ENCODE measurements at places on chromosomes 5 and 9. TPM values are rescaled to one million over a fixed set of nuclear protein-coding genes. Genes with fewer than 3 reads are reported as not detected.

- no peaks in the 10 kb centered on the region for H3K27me3 ChIP-seq
- no peak overlapping the region for H3K4me3 ChIP-seq
- H3K36me3 ChIP-seq, result no peaks in the 10 kb centered on the region
- H3K4me1 ChIP-seq, result no peaks in the 10 kb centered on the region
Observed at GRCh38 chr9:16337322-16338029, 533.0 kb downstream of the BNC2 start.

- no peaks in the 10 kb centered on the region for H3K4me1 ChIP-seq
- peaks cover 26% of the 10 kb centered on the region for H3K36me3 ChIP-seq
- DNase-seq, result no peak
- H3K4me3 ChIP-seq, result no peak overlapping the region
Observed at GRCh38 chr5:647727-648126, 35.6 kb downstream of the CEP72 start.

GRCh38 chr5:136605638-136606037 is 240.3 kb upstream of the TRPC7 start:
- H3K27me3 ChIP-seq, result peaks cover 2% of the 10 kb centered on the region
- H3K36me3 ChIP-seq, result no peaks in the 10 kb centered on the region
- H3K4me3 ChIP-seq, result no peak overlapping the region
- no peaks in the 10 kb centered on the region for H3K4me1 ChIP-seq
- DNase-seq, result no peak
- H3K27ac ChIP-seq, result no peak overlapping the region

- H3K27me3 ChIP-seq, result peaks cover 28% of the 10 kb centered on the region
- no peak overlapping the region for H3K27ac ChIP-seq
- no peak overlapping the region for H3K4me3 ChIP-seq
- DNase-seq, result no peak
- peaks cover 7% of the 10 kb centered on the region for H3K4me1 ChIP-seq
Observed at GRCh38 chr9:72947984-72948465, 4.8 kb downstream of the ALDH1A1 start.

DNA sequence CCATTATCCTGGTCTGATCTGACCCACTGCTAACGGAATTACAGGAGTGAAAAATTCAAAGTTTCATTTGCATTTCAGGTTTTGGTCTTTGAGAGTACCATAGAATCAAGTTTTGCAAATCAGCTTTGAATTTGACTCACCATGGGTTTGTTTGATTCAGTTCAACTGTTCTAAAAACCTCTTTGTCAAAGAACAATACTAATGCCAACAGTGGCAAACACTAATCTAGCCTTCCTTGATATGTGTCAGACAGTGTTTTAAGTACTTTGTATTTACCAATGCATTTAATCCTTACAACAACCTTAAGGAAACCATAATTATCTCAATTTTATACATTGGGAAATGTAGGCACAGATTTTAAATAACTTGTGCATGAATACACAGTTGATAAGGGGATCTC is 10.1 kb upstream of the FSD1L start:
- H3K27me3 ChIP-seq, result no peaks in the 10 kb centered on the region
- H3K27ac ChIP-seq, result no peak overlapping the region
- no peaks in the 10 kb centered on the region for H3K36me3 ChIP-seq
- H3K4me3 ChIP-seq, result no peak overlapping the region
- H3K4me1 ChIP-seq, result no peaks in the 10 kb centered on the region
- no peak for DNase-seq

- peaks cover 57% of the 10 kb centered on the region for H3K4me1 ChIP-seq
- peak; percentile 35 for DNase-seq
- H3K27me3 ChIP-seq, result no peaks in the 10 kb centered on the region
- H3K27ac ChIP-seq, result peak overlapping the region; percentile 99
Observed at GRCh38 chr5:32584646-32585045, 711 bp upstream of the SUB1 start.

DNA sequence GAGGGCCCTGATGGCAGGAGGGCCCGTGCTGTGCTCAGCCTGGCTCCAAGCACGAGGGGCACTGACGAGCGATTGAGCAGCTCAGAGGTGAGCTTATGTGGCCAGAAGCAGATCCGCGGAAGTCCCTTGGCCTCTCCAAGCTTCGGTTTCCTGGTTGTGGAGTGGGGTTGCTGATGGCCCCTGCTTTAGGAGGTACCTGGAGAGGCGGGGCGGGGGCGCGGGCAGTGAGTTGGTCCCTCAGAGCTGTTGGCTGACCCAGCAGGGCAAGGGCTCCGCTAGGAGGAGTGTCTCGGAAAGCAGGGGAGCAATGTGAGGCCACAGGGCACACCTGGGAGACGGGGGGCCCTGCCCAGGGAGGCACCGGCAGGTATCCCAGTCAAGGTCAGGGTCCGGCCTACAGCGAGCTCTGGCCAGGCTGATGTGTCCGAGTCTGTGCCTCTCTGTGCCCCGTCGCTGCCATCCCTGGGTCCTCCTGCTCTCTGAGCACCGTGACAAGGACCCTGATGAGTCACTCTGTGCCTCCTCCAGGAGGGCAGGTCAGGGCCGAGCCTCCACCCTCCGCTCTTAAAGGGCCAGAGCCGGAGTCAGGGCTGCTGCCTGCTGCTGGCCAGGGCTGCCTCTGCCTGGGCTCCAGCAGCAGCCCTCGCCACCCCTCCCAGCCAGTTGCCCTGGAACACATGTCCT is 14.8 kb downstream of the NCS1 start:
- no peaks in the 10 kb centered on the region for H3K4me1 ChIP-seq
- no peaks in the 10 kb centered on the region for H3K27me3 ChIP-seq
- no peaks in the 10 kb centered on the region for H3K36me3 ChIP-seq

FST gene
- total RNA-seq, result 0.43 TPM

DNA sequence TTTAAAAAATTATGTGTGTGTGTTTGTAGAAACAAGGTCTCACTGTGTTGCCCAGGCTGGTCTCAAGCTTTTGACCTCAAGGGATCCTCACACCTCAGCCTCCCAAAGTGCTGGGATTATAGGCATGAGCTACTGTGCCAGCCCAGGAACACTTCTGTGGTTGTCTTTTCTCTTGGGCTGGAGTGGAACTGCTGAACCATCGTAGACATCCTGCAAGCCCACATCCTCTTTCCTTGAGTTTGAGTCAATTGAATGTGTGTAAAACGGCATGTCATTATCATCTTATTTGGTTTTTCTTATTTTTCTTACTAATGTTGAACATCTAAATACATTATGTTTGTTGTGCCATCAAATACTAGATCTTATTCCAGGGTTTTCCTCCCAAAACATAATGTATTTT is 40.0 kb downstream of the EHMT1 start:
- no peak overlapping the region for H3K4me3 ChIP-seq
- no peak overlapping the region for H3K27ac ChIP-seq
- peaks cover 4% of the 10 kb centered on the region for H3K36me3 ChIP-seq
- H3K27me3 ChIP-seq, result no peaks in the 10 kb centered on the region

DNA sequence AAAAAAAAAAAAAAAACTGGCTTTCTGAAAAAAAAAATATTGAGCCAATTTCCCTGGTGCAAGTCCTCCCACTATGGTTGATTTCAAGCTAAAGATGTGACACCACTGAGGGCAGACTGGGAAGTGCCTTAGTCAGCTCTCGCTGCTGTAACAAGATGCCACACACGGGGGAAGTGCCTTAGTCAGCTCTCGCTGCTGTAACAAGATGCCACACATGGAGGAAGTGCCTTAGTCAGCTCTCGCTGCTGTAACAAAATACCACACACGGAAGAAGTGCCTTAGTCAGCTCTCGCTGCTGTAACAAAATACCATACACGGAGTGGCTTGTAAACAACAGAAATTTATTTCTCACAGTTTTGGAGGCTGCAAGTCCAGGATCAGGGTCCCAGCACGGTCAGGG is 23.4 kb downstream of the BTNL9 start:
- DNase-seq, result no peak
- peaks cover 55% of the 10 kb centered on the region for H3K27me3 ChIP-seq
- H3K4me1 ChIP-seq, result no peaks in the 10 kb centered on the region
- no peaks in the 10 kb centered on the region for H3K36me3 ChIP-seq
- H3K27ac ChIP-seq, result no peak overlapping the region

DNA sequence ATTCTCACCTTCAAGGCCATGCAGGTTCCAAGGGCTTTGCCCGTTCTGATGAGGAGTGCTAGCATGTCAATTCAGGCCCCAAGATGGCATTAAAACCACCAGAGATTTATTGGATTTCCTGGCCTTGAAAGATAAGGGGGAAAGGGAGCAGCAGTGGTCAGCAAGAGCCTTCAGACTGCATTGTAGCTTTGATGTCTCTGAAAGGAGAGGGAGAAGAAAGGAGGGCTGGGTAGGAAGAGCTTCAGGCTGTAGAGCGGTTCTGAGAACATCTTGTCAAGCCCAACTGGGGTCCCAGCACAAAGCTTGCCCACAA is 41.8 kb upstream of the FGF1 start:
- DNase-seq, result no peak
- peaks cover 10% of the 10 kb centered on the region for H3K4me1 ChIP-seq
- H3K36me3 ChIP-seq, result no peaks in the 10 kb centered on the region
- H3K4me3 ChIP-seq, result no peak overlapping the region

- H3K27ac ChIP-seq, result no peak overlapping the region
- no peak overlapping the region for H3K4me3 ChIP-seq
- H3K27me3 ChIP-seq, result no peaks in the 10 kb centered on the region
- no peaks in the 10 kb centered on the region for H3K4me1 ChIP-seq
- no peaks in the 10 kb centered on the region for H3K36me3 ChIP-seq
Observed at GRCh38 chr9:28166179-28166578, 592.9 kb upstream of the C9orf72 start.

GRCh38 chr5:5586721-5587120 is 164.2 kb downstream of the ICE1 start:
- H3K36me3 ChIP-seq, result no peaks in the 10 kb centered on the region
- H3K27ac ChIP-seq, result no peak overlapping the region
- H3K4me1 ChIP-seq, result no peaks in the 10 kb centered on the region
- no peak for DNase-seq
- no peak overlapping the region for H3K4me3 ChIP-seq

UBLCP1 gene
- 26.0 TPM for total RNA-seq

GRCh38 chr9:1722404-1722803 is 292.7 kb upstream of the SMARCA2 start:
- no peak for DNase-seq
- H3K4me1 ChIP-seq, result no peaks in the 10 kb centered on the region
- H3K27ac ChIP-seq, result no peak overlapping the region
- H3K4me3 ChIP-seq, result no peak overlapping the region

HTR4 gene
- total RNA-seq, result not detected

LCN15 gene
- total RNA-seq, result not detected

SLC6A7 gene
- total RNA-seq, result not detected

PCDHGA9 gene
- 0.09 TPM for total RNA-seq

DNA sequence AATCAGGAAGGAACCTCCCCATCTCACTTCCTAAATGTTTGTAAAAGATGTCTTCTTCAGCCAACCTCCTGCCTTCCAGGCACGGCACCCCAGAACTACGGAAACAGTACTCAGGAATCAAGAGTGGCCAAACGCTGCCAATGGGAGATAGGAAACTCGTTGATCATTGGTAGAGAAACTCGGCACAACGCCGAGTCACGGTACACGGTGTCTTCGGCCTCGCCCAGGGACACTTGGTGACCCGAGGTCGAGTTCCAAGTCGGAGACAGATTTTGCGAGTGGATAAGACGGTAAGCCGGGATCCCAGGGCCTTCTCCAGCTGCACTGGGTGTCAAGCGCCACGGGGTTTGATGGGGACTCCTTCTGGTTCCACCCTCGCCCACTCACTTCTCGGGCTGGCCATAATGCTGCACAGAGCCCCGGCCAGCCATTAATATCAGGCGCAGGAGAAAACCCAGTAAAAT is 343 bp downstream of the KIAA0825 start:
- DNase-seq, result no peak
- H3K4me1 ChIP-seq, result peaks cover 34% of the 10 kb centered on the region
- H3K36me3 ChIP-seq, result no peaks in the 10 kb centered on the region
- H3K4me3 ChIP-seq, result peak overlapping the region; percentile 84

DNA sequence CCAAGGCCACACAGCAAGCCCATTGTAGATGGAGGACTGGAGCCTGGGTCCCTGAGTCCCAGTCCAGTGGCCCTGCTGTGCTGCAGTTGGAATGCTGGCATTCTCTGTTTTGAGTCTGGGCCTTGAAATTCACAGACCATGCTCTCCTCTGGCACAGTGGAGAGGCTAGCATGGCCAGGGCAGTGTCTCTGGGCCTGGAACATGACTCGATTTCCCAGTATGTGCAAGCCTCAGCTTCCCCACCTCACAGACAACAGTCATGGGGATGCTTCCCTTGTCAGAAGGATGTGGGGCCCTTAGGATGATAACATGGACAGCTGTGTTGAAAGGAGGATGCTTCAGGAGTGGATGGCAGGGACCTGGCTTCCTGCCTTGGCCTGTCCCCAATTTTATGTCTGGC is 91.2 kb downstream of the AMBP start:
- no peaks in the 10 kb centered on the region for H3K27me3 ChIP-seq
- H3K27ac ChIP-seq, result no peak overlapping the region
- H3K36me3 ChIP-seq, result no peaks in the 10 kb centered on the region

MTAP gene
- 59.6 TPM for total RNA-seq

PCDHB6 gene
- not detected for total RNA-seq

DNA sequence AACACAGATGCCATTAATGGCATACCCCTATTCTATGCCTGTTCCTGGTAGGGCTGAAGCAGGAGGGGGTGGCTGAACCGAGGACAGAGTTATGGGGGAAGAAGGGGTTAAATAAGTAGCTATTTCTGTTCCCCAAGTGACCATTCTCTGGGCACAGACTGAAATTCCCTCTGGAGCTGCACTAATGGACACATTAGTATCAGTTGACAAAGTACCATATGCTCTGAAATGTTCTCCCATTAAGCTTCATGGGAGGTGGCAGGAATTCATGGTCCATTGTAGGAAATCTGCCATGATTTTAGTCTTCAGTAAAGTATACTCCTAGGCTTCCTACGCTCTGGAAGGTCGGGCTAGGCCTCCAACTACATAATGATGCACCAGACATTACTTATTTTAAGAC is 10.5 kb upstream of the FRMPD1 start:
- no peak for DNase-seq
- no peaks in the 10 kb centered on the region for H3K36me3 ChIP-seq
- H3K4me3 ChIP-seq, result no peak overlapping the region

CTNND2 gene
- not detected for total RNA-seq

WWC1 gene
- total RNA-seq, result 2.2 TPM

CARD9 gene
- 0.98 TPM for total RNA-seq

SLC23A1 gene
- 0.53 TPM for total RNA-seq

DNA sequence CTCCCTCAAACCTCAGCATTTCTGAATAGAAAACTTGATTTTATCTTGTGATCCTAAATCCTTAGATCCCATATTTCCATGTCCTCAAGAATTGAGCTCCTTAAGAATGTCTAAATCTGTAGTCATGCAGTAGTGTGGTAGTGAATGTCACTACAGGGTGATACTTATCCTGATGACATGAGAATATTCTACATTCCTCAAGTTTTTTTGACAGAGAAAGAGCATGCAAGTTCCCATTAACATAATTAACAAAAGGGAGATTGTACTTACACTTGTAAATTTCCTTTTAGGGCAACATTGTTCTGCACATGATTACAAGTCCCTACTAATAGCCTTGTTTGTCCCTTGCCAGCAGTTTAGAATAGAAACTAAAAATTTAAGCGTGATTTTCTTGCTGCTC is 352.3 kb downstream of the PTPRD start:
- H3K36me3 ChIP-seq, result no peaks in the 10 kb centered on the region
- H3K27me3 ChIP-seq, result no peaks in the 10 kb centered on the region
- no peak for DNase-seq
- no peak overlapping the region for H3K4me3 ChIP-seq
- no peaks in the 10 kb centered on the region for H3K4me1 ChIP-seq
- no peak overlapping the region for H3K27ac ChIP-seq

GRCh38 chr5:25641124-25641523 is 996.3 kb upstream of the CDH10 start:
- H3K27ac ChIP-seq, result no peak overlapping the region
- no peaks in the 10 kb centered on the region for H3K4me1 ChIP-seq
- DNase-seq, result no peak
- H3K4me3 ChIP-seq, result no peak overlapping the region
- H3K36me3 ChIP-seq, result peaks cover 2% of the 10 kb centered on the region

DRD1 gene
- total RNA-seq, result not detected

All from activated CD4-positive, alpha-beta T cell treated with anti-CD3 and anti-CD28 coated beads for 36 hours (primary cell).